ENCODE measurements at places on chromosomes 2 and 18.

GRCh38 chr2:28645553-28645952 is 106.1 kb upstream of the PPP1CB start:
- DNase-seq = no peak

- no peak for DNase-seq
These were observed 958.8 kb upstream of the TMEFF2 start for GRCh38 chr2:193153576-193153975.

- DNase-seq = no peak
These were observed 72.0 kb downstream of the INPP5D start for GRCh38 chr2:233131936-233132720.

DNA sequence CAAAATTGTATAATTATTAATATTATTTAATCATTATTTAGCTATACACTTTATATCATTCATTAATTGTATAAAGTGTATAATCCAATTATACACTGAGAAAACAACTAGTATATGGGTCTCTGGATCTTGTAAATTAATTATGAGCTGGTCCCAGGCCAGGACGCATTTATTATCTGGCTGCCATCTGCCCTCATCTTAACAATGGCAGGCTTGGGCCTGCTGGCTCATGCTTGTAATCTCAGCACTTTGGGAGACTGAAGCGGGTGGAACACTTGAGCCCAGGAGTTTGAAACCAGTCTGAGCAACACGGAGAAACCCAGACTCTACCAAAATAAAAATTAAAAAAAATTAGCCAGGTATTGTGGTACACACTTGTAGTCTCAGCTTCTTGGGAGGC is 502.2 kb upstream of the NRXN1 start:
- DNase-seq = no peak

DNA sequence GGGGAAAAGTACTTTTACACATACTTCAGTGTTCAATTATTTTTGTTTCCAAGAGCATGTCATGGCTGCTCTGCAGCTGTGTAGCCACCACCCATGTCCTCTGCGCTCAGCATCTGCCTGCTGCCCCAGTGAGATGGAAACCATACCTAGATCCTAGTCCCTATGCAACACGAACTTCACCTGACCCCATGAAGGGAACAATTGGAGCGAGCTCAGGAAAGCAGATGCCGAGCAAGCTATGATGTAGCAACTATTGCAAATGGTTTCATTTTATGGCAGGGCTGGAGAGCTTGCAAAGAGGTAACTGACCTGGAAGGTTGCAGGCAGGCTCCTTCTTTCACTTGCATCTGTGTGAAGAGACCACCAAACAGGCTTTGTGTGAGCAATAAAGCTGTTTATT is 1.3 kb upstream of the CCDC141 start:
- no peak for DNase-seq

GRCh38 chr18:62829936-62830335 is 114.6 kb downstream of the PHLPP1 start:
- DNase-seq = no peak

DNA sequence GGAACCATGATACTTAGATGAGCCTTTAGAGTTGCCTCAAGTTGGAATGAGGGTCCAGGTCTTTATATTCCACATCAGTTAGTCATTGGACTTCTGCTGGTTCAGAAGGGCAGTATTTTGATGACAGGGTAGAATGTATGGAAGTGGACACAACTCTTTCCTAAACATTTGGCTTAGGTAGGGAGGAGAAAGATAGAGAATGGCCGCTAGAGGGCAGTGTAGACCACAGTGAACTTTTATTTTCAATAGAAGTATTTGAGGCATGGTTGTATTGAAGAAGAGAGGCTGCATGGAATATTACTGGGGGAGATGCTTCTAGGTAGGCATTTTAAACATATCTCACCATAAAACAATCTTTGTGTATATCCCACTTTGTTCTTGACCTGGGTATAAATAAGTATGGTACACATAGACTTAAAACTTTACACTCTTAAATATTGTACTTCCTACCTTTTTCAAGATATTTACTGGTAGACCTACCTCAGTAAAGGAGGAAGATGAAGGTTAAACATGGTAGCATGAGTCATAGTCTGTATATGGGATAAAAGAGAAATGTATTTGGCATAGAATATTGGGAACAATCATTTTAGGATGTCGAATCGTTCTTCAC is 497.6 kb upstream of the FAM98A start:
- peak; percentile 70 for DNase-seq

GRCh38 chr2:10400568-10400977 is 47.6 kb downstream of the ODC1 start:
- DNase-seq = no peak

DNA sequence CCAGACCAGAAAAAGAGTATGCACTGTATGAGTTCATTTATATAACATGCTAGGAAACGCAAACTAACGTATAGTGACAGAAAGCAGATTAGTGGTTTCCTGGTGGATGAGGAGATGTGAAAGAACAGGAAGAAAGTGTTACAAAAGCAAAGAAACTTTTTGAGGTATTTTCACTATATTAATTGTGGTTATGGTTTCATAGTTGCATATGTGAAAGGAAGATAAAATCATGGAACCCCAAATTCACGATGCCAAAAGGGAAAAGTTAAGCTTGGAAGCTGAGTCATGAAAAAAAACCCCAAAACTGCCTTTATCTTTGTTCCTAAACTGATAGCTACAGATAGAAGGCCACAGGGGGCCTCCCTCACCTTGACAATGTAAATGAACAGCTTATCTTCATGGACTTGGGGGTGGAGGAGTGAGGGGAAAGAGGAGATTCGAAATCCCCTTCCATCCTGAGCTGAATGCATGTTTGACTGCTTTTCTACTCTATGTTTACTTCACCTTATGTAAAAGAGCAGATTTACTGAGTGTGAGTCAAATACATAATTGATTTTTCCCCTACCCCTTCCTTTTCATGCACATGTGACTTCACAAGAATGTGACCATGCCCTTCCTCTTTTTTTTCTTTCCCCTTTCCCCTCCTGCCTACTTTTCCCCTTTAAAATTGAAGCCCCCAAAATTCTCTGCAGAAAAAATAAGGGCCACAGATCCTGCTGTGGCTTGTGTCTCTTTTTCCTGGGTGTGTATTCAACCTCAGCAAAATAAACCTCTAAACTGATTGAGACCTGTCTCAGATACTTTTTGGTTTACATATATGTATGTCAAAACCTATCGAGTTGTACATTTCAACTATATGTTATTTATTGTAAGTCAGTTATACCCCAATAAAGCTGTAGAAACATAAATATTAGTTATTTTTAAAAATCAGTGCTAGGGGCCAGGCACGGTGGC is 100.1 kb upstream of the TLK1 start:
- DNase-seq = no peak

DNA sequence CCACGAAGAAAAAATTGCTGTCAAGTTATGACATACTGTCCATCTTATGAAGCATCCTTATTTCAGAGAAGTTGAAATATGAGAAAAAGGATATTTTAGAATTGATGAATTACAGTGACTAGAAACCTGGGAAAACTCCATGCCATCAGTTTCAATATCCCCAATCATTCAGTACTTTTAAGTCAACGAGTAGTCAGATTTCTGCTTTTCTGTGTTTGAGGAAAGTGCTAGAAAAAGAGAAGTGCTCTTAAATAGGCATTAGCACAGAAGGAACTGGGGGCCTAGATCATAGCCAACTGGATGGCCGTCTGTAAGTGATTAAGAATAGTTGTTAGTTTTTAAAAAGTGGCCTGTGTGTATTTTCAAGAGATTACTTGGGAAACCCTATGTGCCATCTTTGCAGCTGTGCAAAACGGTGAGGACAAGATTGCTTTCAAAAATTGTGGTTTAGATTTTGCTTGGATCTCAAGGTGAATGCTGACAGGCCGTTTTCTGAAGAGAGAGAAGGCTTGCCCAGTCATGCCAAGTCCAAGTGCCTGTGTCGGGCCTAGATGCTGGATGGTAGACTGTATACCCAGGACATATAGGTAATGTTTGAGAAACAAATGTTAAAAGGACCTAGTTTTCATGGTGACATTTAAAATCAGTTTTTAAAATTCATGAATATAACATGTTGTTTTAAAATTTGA is 5.1 kb downstream of the NEDD4L start:
- DNase-seq = no peak

DNA sequence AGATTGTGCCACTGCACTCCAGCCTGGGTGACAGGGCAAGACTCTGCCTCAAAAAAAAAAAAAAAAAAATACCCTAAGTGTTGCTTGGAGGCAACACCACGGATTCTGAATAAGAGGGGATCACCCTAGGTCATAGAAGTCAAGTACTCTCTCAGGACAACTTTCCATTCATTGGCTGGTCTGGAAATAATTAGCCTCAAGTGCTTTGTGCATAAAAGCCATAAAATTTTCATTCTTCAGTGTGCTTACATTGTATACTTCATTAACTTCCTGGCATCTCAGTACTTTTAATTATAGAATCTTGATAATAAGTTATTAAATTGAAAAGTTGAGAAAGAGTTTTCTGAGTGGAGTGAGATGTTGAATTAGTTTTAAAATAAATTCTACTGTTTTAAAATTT is 876.1 kb upstream of the FAM98A start:
- DNase-seq = no peak

DNA sequence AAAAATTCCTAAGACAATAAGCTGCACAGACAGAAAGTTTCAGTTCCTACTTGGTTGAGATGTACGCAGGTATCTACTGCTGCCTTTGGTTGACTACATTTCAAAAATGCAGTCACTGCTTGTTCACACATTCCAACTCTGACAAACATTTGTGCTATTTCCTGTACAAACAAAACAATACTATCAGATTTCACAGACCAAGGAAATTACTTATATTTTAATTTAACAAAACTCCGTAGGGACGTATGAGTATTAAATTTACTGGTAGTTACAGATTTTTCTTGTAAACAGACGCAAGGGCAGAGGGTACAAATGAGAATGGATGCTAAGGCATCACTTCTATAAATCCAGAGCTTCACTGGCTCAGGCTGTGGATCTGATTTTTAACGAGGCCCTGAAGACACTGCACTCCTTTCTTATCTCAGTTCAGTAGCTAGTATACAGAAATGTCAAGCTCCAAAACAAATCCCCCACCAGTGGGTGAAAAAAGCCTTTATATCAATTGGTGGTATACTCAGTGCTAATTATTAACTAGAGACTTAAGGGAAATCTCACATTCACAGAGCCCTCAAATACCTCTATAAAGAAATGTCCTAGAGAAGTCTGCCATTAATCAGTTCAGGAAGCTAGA is 31.7 kb upstream of the TTC32 start:
- no peak for DNase-seq

GRCh38 chr18:80042785-80043184 is 8.6 kb downstream of the RBFA start:
- DNase-seq = no peak

GRCh38 chr2:42939411-42940206 is 147.2 kb upstream of the HAAO start:
- no peak for DNase-seq

DNA sequence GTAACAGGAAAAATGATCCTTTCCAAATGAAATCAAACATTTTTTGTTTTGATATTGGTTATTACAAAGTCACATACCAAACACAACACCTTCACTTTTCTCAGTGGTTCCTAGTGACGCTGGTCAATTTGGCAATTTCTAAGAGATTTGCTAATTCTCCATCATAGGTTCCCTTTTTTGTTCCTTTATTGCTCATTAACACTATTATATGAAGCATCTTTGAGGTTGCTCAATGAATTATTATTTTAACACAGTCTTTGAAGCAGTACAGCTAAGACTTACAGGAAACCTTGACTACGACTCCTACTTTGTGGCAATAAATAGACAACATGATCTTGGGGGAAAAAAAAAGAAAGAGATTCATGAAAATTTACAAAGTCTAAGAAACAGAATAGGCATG is 152.2 kb upstream of the VRK2 start:
- DNase-seq = no peak

DNA sequence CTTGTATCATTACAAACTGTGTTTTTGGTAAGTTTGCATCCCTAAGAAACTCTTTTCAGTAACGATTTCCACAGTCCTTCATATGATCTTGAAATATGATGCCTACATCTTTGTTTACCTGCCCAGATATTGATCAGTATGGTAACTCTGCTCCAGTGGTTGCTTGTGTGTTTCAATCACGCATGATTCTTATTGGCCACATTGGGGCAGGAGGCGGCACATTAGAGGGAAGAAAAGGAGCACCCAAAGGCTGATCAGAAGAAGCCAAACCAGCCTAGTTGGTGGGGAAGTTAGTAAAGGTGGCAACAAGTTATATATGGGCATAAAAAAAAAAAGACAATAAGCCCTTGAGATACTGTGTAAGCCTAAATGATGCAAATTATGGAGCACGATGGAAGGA is 158.9 kb downstream of the RHBDD1 start:
- peak; percentile 33 for DNase-seq

DNA sequence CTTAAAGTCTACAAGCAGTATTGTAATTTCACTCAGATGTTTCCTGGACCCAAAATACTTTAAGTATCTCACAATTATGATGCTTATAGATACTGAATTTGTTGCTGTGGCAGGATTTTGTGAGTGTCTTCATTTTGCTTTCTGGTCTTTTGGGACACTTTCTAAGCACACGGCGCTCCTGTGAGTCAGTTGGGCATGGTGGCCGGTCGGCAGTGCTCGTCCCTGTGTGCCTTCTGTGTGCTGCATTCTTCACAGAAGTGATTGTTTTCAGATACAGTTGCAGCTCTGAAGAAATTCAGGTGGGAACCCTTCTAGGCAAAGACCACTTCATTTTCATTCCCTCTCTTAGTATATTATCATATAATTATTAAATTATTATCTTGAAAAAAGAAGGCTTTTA is 273.3 kb downstream of the ZNF407 start:
- DNase-seq = no peak

DNA sequence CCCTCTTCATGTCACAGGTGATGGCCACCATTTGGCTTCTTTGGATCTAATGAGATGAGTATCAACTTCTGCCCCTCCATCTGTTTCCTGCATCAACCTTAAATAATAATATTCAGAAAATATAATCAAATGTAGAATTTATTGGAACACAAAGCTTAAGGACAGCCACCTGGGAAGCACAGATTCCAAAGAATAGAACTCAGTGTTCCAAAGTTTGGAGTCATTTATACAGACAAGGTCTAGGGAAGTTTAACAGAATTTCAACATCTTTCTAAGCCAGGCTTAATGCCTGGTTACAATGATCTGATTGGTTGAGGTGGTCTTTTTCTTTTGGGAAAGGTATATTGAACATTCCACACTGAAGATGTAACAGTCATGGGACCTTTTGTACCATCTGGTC is 218.0 kb upstream of the PIEZO2 start:
- DNase-seq = no peak

- DNase-seq = no peak
These were observed 14.4 kb upstream of the SP140L start for GRCh38 chr2:230312638-230313037.

DNA sequence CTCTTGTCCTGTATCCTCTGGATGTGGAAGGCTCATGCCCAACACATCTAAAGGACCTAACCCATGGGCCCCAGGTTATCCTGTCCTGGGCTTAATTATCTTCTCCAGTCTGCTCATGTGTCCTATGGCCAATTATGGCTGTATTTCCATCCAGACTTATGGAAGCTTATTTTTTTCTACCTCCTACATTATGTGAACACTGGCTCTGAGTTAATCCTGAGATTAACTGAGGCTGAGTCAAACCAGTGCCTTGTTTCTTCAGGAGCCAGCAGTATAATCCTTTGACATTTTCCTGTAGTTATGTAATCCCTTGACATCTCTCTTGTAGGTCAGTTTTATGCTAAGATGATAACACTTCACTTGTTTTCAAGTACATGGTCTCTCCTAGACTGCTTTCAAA is 213.6 kb downstream of the PMAIP1 start:
- no peak for DNase-seq
